ENCODE measurements at places on chromosomes 2 and 18.

DNA sequence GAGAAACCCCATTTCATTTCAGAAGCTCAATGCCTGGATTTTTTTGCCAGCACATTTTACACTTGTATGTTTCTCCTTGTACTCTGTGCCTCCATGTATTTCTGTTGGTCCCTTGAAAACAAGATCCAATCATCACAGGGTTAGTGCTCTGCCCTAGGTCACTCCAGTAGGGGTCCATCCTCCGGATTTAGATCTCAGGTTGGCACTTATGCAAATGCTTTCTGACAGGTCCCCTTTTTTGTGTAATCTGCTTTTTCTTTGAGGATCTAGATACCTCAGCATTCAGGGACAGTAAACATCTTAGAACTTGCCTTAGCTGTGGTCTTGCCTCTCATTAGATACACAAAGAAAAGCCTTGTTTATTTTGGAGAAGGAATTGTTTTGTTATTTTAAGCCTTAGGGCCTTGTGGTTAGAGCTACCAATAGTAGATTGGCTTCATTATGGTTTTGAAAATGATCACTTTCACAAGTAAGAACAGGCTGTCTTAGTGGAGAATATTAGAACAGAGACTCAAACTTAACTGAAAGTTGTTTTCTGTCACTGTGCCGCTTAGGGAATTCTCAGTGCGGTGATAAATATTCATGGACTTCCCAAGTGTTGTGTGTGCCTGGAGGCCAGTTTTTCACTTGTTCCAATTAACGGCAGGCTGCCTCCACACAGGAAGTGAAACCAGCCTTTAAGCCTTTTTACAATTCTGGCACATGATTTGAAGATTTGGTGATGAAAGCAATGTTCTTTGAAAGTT lies 7.8 kb downstream of the MERTK start:
- no peak for DNase-seq

DNA sequence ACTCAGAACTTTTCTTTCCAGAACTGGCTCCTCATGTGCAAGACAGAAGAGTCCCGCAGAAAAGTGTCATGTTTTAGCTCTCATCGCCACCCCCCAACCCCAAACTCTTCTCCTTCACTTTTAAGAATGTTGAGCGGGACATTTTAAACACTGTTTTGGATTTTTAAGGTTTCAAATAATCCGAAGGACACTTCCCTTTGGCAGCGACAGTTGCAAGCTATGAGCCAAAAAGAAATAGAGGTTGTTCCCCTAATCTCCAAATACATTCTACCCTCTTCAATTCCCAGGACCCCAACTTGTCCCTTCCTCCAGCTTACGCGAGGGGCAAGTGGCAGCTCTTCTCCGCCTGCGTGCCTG lies 678 bp upstream of the UBE2E3 start:
- DNase-seq = no peak

GRCh38 chr18:45007531-45007930 lies 326.8 kb downstream of the SETBP1 start:
- DNase-seq = peak; percentile 70

DNA sequence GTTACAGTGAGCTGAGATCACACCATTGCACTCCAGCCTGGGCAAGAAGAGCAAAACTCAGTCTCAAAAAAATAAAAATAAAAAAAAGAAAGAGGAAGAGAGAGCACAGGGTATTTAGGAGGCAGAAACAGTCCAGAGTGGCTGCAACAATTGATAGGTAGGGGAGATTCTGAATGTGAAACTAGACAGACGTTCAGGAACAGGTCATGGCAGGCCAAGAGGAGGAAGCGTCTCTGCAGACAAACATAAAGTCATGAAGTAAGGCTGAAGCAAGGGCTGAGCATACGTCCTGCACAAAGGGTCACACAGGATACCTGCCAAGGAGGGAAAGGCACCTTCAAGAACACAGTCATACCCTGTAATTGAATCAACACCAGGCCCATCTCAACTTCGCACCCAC lies 64.1 kb upstream of the ZNF532 start:
- DNase-seq = no peak

- no peak for DNase-seq
These were observed 312.2 kb upstream of the EPAS1 start for GRCh38 chr2:45984896-45985473.

DNA sequence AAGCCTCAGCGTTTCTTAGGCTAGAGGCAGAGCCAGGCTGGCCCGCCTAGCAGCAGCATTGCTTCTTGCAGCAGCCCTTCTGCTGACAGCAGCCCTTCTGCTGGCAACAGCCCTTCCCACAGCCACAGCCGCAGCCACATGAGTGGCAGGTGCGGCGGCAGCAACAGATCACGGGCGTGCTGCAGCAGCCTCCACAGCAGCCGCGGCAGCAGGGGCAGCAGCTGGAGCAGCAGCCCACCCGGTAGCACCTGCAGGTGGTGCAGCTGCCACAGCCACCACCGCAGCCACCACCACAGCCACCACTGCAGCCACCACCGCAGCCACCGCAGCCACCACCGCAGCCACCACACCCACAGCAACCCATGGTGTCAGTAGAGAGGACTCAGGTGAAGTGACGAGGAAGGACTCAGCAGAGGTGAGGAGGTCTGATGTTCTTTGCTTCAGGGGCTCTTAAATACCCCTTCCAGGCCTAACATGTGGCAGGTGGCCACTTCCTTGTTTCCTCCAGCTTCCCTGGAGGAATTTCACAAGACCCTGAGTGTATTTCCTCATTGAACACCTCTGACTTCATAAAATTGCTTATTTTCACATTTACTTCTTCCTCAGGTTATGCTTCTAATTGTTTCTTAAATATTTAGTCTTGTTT lies at the start of gene SCYGR6:
Gene SCYGR6 (minus strand): TSS at position 364 of the 646 bp plus-strand sequence. CDS start 0 bp downstream, at position 364.
- no peak for DNase-seq

- DNase-seq = peak; percentile 56
These were observed 33.1 kb upstream of the HDAC4 start for GRCh38 chr2:239433777-239434403.

- DNase-seq = no peak
These were observed 50.3 kb downstream of the RPL37A start for GRCh38 chr2:216548901-216549331.

- DNase-seq = no peak
These were observed 65.1 kb upstream of the RPRM start for GRCh38 chr2:153543635-153544071.

DNA sequence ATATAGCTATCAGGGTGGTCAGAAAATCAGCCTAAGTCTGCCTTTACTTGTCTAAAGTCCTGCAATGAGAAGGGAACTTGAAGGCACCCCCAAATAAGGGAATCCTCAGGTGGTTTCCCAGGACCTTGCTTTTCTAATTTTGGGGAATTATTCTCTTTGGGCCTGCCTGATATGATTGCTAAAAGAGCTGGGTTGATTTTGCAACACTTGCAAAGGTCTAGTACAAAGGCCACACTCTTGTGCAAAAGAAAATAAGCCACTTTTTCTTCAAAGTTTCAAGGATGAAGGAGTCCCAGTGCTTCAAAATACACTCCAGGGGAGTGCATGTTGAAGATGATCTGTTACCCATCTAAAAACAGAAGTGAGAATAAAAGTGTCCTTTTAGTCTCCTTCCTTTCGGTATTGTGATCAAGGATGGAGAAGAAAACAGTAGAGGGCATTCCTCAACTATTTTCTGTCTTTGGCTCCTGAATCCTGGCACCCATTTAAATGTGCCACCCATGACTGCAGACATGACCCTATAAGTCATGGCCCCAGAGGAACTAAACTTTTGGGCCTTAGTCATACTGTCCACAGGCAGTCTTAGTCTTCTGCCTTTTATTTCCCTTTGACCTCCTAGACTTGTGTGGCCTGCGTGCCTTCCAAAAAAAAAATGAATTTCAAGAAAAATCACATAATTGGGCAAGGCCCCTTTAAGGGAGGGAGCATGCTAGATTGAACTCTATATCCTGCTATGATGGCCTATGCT lies 5.1 kb downstream of the SULT1C3 start:
- DNase-seq = no peak

- DNase-seq = no peak
These were observed 250.5 kb upstream of the MYT1L start for GRCh38 chr2:2581331-2582159.

- no peak for DNase-seq
These were observed 8.2 kb upstream of the TOGARAM2 start for GRCh38 chr2:28972778-28973335.

DNA sequence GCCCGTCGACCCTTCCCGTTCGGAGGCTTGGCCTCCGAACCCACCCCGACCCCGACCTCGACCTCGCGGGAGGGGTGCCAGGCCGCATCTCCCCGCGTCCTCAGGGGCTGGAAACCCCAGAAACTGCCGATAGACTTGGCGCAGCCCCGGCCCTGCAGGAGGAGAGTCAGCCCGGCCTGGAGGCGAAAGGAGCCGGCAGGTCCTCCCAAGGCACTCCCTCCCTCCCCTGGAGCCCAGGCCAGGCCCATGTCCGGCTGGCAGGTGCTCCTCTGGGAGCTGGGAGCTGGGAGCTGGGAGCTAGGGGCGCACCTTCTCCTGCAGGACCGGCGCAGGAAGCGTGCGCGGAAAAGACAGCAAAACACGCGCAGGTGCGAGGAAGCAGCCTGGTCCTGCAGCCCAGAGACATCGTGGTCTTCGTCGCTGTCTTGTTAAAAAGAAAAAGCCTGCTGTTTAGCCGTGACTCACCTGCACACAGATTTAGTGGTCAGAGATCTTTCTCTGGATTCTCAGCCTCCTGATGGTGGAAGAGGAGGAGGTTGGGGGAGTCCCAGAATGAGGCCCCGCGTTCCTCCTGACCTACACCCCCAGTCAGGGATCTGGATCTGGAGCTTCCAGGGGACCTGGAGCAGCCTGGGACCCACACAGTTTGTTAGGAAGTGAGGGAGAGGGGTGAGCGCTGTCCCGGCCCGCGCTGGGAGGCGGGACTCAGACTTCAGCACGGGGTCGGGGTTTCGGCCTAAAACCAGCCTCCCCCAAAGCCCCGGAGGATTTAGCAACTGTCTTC lies 660 bp upstream of the MBP start:
- DNase-seq = no peak
